Fibroblast of skin of abdomen (primary cell): ENCODE measurements at places on chromosomes 4 and X.

GRCh38 chrX:87732133-87732532 lies 214.5 kb downstream of the KLHL4 start:
- no peak for DNase-seq

- no peak for DNase-seq
These were observed 144.3 kb downstream of the NWD2 start for GRCh38 chr4:37388681-37389365.

DNA sequence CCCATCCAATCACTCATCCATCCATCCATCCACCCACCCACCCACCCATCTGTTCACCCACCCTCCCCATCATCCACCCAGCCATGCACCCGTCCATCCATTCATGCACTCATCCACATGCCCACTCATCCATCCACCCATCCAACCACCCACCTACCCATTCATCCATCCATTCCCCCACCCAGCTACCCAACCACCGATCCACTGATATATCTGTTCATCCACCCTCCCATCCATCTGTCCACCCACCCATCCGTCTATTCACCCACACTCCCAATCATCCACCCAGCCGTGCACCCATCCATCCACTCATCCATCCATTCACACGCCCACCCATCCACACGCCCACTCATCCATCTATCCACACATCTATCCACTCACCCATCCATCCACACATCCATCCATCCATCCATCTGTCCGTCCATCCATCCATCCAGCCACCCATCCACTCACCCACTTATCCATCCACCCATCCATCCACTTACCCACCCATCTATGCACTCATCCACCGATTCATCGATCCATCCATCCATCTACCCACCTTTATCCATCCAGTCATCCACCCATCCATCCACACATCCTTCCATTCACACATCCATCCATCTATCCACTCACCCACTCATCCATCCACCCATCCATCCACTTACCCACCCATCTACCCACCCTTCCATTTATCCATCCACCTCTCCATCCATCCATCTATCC lies 28.4 kb downstream of the ASMTL start:
- no peak for DNase-seq

DNA sequence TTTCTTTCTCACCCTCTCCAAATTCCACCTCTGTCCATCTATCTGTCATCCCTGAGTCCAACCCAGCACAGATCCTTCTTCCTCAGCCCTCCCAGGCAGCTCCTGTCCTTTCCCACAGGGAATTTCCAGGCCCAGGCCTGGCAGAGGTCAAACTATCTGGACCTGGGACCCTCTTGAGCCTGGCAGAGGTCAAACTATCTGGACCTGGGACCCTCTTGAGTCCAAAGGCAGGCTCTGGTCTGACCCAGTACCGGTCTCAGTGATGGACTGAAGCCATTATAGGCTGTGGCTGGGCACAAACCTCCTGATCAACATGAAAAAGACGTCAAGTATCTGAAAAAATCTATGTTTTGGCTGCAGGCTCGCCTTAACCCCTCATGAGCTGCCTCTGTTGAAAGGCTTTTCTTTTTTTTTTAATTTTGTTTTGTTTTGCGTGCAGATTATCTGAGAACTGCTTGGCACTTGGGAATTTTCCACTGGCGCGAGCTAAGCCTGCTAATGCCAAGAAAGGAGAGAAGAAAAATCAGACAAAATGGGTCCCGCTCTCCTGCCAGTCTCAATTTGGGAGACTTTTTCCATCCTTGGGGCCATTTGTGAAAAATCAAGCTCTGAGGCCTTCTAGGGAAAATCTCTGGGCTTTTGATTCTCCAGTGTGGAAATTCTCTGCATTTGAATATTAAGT lies 31.2 kb downstream of the MSX1 start:
- no peak for DNase-seq

DNA sequence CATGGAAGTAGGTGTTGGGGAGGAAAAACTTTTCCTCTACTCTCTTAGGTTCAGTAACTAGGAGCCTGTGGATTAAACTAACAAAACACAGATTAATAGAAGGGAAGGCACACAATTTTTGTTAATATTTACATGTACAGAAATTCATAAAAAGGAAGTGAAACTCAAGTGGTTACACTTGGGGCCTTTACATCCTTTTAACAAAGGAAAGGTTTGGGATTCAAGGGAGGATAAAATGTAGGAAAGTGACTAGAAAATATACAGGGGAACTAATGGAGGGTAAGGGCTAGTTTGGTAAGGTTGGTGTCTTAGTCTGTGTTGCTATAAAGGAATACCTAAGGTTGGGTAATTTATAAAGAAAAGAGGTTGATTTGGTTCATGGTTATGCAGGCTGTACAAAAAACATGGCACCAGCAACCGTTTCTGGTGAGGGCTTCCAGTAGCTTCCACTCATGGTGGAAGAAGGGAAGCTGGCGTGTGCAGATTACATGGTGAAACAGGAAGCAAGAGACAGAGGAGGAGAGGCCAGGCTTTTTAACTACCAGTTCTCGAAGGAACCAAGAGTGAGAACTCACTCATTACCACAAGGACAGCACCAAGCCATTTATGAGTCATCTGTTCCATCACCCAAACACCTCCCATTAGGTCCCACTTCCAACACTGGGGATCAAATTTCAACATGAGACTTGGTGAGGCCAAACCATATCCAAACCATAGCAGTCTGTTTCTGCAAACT lies 124.4 kb downstream of the CHRDL1 start:
- DNase-seq = no peak

- DNase-seq = no peak
These were observed 14.0 kb downstream of the PDGFC start for GRCh38 chr4:156957556-156957955.

DNA sequence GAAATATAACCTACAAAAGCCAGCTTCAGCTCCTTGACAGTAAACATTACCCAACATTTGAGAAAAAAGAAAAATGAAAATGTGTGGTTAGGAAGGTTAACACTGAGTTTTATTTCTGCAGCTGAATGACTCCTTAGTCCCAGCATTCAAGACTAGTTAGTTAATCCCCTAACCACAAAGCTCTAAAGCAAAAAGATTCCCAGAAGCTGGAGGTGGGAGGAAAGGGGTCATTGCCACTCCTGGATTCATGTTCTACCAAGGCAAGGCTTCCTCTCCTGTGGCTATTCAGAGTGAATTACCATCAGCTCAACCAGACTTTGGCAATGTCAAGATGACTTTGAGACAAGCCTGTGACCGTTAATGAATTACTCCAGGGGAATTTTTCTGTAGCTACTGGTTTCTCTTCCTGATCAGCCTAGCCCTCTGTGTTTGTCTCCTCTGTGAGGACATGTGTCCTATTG lies 63.6 kb downstream of the HADH start:
- peak; percentile 35 for DNase-seq

DNA sequence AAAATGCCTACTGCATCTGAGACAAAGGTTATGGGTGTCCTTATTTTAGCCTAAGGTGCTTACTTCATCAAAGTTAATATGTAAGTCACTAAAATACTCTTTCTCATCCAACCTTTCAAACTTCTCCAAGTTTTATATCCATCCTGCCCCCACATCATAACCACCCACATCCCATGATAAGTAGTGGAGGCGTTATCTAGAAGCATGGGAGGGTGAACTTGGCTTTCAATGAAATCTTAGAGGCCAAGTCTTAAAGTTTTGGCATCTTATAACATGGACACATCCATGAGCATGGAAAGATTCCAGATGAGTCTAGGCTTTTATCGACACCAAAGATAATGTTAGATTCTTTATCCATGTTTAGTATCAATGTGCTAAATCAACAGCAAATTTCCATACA lies 22.9 kb upstream of the SEC24D start:
- no peak for DNase-seq

DNA sequence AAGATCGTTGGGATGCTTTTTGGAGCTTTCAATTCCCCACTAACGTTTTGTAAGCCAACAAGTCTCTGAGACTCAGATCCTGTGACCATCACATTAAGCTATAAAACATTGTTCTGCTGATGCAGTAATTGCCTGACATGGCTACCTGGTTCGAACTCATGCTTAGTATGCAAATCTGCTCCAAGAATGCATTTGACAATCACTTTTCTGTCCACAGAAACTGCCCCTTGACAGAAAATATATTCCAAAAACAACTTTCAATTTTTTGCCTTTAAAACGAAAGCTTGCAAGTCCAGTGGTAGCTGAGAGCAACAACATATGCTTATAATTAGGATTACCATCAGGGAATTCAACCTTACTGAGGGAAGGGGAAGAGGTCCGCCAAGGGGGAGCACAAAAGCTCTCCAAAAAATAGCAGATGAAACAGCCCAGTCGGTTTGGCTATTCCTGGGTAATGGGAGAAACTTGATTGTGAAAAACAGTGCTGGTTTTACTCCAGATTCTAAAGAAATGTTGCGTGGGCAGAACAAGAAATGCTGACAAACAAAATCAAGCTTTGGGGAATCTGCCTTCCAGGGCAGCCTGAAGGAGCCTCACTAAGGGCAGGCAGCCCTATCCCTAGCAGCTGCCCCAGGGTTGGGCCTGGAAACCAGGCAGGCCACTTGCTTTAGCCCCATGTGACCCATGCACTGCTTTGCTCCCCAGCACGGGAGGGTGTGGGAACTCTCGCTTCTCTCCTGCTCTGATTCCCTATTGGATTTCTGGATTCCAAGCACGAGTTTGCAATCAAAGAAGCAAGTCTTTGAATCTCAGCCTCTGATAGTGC lies 160.7 kb upstream of the LDB2 start:
- DNase-seq = peak; percentile 76

DNA sequence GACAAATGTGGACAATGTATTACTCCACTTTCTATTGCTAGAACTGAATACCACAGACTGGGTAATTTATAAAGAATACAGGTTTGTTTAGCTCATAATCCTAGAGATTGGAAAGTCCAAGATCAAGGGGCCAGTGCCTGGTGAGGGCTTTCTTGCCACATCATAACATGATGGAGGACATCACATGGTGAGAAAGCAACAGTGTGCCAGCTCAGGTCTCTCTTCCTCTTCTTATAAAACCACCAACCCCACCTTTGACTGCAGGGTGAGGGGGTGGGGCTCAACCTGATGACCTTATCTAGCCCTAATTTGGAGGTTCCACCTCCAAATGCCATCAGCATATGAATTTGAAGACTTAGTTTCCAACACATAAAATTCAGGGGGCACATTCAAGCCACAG lies 105.7 kb upstream of the CXorf66 start:
- DNase-seq = no peak

GRCh38 chrX:1453951-1454785 lies 1.5 kb upstream of the ASMTL start:
- peak; percentile 71 for DNase-seq

DNA sequence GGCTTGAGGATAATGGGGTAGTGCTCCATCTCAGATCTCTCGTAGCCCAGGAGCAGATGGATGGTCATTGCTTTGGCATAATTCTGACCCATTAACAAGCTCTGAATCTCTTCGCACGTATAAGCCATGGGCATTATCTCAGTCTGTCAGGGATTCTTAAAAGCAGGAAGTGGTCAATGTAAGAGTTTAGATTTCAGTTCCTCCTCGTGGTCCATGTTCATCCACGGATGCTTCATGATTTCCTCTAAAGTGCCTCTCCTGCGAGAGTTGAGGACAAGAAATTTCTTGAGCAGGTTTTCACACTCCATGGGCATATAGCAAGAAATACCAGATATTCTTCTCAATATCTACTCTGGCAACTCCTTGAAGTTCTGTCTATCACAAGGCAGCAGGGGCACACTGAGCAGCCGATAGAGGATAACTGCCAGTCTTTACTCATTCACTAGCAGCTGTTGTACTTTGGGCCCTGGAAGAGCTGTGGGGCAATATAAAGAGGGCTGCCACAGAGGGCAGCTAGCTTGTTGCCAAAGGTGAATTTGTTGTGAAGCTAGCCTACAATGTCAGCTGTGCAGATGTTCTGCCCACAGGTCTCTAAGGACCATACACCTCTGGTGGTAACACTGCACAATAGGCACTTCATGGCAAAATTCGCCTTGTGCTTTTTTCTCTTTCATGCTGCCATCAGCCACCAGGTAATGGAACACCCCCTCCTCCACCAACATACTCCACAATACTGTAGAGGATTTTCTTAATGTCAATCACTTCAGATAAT lies 52.0 kb upstream of the WDR17 start:
- no peak for DNase-seq

DNA sequence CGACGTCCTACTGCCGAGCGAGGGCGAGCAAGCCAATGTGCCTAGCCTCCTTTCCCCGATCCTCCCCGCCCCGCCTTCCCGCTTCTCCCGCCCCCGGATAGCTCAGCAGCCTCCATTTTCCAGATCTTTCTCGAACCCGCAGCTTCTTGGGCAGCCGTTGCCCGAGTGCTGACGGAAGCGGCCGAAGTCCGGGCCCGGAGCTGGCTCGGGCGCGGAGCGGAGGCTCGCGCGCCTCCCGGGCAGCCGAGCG lies 172 bp upstream of the HSPA4L start:
- peak; percentile 83 for DNase-seq

DNA sequence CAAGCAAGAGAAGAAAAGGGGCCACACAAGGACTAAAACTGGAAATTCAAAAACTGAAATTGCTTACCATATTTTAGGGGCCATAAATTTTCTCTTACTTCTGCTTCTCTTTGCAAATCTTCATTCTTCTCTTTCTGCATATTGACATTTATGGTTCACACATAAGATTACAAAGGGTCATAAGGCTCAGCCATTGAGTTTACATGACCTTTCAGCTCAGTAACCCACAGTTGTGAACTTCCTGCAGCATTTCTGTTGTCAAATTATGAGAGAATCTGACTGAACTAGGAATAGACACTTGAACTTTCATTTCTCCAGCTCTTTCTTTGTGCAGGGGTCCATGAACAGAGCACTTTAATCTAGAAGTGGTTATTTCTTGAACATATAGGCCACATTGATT lies 434.8 kb upstream of the CT83 start:
- no peak for DNase-seq

GRCh38 chrX:77668391-77669237 lies 117.4 kb downstream of the ATRX start:
- peak; percentile 16 for DNase-seq

GRCh38 chrX:42686706-42687105 lies 91.3 kb downstream of the PPP1R2C start:
- DNase-seq = peak; percentile 6

DNA sequence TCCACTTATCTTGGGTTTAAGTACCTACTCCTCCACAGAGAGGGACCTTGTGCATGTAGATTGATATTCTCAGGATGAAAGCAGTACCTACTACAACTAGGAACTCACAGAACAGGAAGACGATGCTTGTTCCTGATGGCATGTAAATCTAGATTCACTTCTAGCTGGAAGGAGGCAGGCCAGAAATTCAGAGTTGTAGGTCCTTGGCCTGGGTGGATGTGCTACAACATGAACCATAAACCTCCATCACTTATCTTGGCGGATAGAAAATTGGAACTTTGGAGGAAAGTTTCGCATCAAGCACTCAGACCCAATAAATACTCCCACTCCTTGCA lies 9.3 kb upstream of the SMIM20 start:
- no peak for DNase-seq

- DNase-seq = no peak
These were observed 252.4 kb downstream of the CFAP299 start for GRCh38 chr4:80587871-80588385.

DNA sequence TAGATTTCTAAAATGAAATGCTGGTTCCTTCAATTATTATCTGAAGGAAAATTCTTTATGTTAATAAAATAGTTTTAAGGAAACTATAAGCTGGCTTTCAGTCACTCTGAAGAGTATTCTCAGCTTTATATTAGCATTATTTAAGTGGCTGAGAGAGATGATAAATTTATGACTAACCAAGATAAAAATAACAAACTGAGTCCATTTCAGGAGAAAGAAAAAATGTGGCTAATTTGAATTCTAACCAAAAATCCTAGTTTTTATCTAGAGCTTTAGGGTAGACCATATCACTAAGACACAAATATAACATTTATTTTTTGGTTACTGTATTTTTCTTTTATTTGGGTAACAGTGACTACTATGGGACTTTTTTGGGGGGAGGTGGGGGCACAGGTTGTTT lies 59.4 kb upstream of the NAP1L5 start:
- DNase-seq = no peak
